ENCODE measurements at places on chromosomes 4 and X.

- DNase-seq: no peak
These were observed 20.8 kb downstream of the PPP3CA start for GRCh38 chr4:101326576-101326975.

DNA sequence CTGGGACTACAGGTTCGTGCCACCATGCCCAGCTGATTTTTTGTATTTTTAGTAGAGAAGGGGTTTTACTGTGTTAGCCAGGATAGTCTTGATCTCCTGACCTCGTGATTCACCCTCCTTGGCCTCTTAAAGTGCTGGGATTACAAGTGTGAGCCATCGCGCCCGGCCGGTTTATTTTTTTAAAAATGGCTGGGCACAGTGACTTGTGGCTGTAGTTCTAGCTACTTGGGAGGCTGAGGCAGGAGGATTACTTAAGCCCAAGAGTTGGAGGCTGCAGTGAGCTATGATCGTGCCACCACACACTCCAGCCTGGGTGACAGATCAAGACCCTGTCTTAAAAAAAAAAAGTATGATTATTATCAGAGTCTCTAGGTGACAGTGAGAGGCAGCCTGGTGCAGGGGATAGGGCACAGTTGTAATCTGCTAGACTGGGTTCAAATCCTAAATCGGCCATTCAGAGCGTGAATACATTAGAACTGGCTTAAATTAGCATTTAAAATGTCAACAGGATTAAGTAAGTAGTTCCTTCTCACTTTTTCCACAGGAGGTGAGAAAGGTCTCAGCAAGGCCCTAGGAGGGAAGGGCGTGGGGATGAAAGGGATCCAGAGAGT, 435 bp upstream of the MGST2 start:
- DNase-seq: no peak

GRCh38 chr4:42786350-42787078, 106.0 kb upstream of the GRXCR1 start:
- no peak for DNase-seq

DNA sequence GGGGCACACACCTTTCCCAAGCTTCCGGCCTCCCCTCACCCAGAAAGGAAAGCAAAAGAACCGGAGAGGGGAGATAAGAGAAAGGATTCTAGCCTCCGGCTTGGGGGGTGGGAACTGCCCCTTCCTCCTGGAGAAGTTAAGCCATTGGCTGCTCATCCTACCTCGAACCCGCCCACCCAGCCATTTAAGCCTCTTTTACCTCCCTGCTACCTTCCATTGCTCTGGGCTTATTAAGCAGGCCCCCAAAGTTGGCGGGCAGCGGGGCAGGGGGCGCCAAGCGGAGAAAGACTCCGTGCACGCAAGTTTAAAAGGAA, 2.3 kb downstream of the MAML3 start:
- peak; percentile 83 for DNase-seq

DNA sequence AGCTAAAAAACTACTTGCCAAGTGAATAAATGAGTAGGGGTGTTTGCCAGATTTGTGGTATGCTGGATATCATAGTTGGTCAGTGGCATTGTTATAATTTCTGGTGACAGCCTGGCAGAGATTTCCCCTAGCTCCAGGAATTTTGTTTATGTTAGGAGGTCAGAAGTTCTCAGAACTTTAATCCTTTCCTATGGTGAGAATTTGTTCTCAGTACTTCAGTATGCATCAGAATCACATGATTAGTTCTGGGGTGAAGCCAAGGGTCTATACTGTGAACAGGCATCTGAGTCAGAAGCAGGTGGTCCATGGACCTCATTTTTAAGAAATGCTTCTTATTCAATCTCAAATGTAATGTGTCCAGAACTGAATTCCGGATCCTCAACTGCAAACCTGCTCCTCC, 10.5 kb downstream of the RASSF6 start:
- peak; percentile 78 for DNase-seq

DNA sequence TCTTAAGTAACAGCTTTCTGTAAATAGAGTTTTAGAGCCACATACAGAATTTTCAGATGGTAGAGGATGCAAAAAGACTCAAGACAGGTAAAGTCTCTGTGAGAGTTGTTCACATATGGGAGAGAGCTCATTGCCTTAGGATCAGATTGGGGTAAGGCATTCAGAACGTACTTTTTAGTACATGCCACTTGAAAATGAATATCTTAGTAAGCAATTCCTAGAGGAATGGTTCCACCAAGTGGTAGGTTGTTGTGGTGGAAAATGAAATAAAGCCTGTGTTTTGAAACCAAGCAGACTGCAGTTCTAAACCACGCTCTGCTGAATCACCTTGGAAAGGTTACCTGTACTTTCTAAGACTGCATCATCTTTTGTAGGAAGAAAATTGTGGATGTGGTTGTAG, 547.0 kb upstream of the LCORL start:
- no peak for DNase-seq

DNA sequence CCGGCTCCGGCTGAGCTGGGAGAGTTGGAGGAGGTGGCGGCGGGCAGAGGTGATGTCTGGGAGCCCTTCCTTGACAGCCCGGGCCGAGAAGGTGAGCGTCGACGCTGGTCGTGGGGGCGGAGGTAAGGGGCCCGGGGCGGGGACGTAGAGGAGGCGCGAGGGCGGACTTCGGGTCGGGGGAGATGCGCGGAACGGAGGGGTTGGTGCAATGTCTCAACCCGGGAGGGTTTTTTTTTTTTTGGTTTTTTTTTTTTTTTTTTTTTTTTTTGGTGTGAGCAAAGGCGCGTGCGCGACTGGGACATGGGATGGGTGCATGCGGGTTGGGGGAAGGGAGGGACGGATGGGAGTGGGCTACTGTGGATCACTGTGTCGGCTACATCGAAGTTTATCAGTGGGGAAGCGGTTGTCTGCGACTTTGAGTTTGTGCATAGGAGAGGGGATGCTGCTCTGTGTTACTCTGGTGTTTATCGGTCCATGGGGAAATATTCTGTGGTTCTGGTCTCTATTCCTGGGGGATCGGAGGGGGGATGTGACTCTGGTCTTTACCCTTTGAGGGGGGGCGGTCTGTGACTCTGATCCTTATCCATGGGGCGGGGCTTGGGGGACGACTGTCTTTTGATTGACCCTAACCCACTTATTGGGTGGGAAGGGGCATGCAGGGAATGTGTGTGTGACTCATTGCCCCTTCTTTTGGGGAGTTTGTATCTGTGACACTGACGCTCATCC, 537 bp downstream of the RBM10 start:
- DNase-seq: no peak

GRCh38 chr4:188714501-188714900, 575.3 kb downstream of the TRIML1 start:
- no peak for DNase-seq

GRCh38 chrX:49210406-49210805, 10.4 kb upstream of the SYP start:
- DNase-seq: no peak

- peak; percentile 81 for DNase-seq
These were observed 35.1 kb downstream of the RBM47 start for GRCh38 chr4:40594261-40595178.

DNA sequence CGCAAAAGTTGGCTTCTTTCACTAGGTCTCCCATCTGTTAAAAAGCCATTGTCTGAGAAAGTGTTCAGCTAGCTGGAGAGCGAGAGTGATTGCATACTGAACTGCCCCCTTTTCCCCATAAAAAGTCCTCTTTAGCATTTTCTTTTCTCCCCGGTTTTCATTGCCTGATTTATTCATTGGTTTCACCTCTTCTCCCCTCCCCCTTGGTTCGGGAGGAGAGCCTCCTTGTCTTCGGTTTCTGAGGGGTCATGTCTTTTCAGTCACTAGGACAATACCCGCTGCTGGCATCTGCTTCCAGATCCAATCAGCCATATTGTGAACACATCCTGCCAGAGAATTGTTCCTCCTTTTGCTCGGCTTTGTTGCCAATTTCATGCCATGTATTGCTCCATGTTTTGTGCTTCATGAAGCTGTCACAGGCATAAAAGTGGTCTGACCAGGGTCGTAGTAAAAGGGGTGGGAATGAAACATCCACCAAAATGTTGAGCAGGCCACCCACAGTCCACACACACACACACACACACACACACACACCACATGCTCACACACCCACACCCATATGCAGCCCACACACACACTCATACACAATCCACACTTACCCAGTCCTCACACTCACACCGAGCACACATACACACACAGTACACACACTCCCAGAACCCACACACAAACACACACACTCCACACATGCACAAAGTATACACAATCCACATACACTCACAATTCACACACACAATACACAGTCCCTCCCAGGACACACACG, 136.0 kb downstream of the NKX6-1 start:
- no peak for DNase-seq

DNA sequence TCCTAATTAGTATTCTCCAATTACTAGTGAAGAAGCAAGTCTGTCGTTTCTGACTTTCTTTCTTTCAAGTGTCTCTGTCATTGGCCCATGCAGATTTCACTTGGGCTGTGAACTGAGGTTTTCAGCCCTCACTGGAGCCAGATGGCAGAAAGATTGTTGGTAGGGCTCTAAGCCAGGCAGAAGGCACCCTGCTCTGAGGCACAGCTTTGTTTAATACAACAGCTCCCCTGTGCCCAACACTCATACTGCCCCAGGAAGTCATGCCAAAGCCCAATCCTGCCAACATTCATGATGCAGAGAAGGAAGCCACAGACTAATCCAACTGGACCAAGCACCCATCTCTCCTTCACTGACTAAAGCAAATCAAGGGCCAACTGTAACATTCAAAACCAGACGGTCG, 117.1 kb upstream of the FRG1 start:
- no peak for DNase-seq

DNA sequence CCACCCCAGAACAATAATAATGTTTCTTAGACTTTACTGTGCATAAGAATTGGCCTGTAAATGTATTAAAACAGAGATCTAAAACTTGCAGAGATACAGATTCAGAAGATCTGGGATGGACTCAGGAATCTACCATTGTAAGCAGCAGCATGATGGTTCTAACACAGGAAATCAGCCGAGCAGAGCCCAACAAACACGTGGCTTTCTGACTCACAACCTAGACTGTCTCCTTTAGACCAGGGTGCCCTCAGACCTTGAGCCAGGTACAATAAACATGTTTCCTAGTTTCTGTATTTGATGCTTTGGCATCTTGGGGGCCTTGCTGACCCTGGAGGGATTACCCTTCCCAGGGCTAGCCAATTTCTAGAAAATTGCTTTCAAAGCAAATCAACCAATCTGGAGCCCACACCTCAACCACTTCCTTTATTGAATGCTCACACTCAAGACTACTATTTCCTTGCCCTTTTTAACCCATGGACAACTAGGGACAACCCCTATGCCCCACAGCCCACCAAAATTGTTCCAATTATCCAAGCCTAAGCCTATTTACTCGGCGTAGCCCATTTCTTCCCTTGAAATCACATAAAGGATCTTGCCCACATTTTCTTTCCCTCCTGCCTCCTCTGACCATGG, 80.5 kb downstream of the TBC1D9 start:
- peak; percentile 49 for DNase-seq

DNA sequence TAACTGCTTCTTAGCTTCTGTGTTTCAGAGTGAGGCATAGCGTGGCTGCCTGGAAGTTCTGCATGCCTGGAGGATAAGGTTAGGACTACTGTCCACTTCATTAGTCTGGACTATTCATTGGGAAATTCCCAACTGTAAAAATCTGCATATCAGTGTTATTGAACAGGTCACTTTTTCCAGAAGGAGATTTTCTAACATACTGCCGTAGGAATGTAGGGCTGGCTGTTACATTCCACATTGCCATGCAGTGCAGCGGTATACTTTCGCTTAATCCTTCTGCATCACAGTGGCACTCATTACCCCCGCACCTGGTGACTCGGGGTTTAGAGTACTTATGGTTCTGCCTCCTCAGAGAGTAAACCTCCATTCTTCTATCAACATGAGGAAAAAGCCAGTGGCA, 104.6 kb downstream of the NPFFR2 start:
- DNase-seq: no peak

DNA sequence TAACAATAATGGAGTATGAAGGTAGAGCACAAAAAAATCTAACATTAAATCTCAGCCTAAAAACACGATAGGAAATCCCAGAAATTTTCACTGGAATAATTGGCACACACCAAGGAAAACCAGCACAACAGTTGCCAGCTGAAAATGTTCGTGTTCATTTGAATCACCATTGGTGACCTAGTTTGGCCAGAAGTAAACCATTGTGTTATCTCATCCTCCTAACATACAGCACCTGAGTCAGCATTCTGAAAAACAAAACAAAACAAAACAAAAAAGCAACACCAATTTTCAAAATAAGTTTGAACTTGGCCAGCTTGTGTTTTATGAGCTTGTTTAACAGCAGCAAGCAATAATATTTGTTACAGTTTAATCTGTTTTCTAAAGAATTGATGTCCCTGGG, 41.1 kb downstream of the UCHL1 start:
- no peak for DNase-seq

DNA sequence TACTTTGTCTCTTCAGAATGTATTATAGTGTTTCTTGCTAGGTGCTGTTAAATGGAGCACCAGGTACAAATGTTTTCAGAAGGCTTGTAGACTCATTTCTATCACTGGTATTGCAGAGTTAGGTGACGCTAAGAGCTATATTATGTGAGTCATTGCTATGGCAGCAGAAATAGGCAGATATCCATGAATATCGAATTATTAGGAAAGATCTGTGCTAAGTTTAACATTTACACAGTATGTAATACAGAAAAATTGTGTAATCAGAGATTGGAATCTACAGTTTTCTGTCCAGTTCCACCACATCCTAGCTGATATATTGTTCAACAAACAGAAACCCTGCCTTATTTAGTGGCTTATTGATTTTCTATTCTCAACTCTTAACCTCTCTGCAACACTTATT, 1025.5 kb downstream of the STIM2 start:
- peak; percentile 27 for DNase-seq

All from cardiac fibroblast (primary cell).